HuH-7.5 (cell line): ENCODE measurements at places on chromosomes 13 and 19.

DNA sequence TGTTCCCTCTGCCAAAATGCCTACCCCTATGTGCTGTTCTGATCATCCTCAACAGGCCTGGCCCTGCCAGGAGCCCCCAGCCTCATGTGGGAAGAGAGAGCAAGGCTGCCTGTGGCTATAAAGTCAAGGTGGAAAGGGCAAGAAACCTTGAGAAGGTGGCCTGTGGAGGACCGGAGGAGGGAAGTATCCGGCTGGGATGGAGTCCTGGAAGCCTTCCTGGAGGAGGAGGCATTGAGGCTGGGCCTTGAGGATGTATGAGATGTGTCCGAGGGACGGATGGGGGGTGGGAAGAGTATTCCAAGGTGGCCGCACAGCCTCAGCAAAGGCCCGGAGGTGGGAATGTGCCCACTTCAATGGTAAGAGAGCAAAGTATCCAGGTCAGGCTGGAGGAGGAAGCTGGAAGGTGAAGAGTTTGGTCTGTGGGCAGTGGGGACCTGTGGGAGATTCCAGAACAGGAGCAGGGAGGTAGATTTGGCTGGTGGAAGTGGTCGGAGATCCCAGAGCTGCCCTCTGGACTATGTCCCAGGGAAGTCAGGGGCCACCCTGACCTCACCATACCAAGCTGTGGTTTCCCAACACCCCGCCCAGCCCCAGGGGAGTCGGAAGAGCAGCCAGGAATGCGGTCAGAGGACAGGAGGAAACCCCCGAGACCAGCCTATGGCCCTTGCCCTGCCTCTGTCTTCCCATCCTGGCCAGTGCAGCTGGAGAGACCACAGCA is 3.0 kb upstream of the PLIN4 start:
- peak; percentile 96 for DNase-seq

DNA sequence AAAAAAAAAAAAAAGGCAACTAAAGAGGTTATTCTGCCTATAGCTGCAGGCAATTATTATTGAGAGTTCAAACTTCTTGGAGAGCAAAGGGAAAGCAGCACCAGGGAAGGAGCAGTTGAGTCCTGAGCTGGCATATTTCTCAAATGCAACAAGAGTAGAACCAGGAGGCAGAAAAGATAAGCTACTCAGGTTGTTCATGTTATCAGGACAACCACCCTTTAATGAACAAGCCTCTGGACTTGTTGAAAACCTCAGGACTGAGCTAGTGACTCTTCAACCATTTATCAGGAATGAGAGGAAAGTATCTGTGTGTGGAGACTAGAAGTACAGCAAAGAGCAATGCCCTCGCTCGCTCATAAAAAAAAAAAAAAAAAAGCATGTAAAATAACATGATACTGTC is 183.0 kb downstream of the KCTD12 start:
- DNase-seq: no peak

GRCh38 chr19:4482721-4483364 is 10.7 kb downstream of the HDGFL2 start:
- DNase-seq: no peak

GRCh38 chr19:33376423-33376822 is 2.9 kb downstream of the CEBPG start:
- DNase-seq: no peak

GRCh38 chr19:3506384-3507340 is 551 bp downstream of the FZR1 start:
- no peak for DNase-seq

DNA sequence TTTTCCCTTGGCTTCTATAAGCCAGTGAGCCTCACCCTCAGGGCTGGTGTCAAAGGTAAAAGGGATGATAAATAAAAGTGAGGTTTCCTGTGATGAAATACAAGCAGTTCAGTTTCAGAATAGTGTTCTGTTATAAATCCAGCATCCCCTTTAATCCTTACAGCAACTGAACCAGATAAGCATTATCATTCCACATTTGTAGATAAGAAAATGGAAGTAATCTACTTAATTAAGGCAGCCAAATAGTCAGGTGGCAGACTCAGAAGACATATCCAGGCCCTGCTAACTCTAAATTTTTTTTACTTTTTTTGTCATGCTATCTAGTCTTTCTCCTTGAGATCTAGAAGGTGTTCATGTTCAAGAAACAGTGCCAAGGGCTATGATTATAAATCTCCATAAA is 99.4 kb upstream of the SOX21 start:
- DNase-seq: no peak

DNA sequence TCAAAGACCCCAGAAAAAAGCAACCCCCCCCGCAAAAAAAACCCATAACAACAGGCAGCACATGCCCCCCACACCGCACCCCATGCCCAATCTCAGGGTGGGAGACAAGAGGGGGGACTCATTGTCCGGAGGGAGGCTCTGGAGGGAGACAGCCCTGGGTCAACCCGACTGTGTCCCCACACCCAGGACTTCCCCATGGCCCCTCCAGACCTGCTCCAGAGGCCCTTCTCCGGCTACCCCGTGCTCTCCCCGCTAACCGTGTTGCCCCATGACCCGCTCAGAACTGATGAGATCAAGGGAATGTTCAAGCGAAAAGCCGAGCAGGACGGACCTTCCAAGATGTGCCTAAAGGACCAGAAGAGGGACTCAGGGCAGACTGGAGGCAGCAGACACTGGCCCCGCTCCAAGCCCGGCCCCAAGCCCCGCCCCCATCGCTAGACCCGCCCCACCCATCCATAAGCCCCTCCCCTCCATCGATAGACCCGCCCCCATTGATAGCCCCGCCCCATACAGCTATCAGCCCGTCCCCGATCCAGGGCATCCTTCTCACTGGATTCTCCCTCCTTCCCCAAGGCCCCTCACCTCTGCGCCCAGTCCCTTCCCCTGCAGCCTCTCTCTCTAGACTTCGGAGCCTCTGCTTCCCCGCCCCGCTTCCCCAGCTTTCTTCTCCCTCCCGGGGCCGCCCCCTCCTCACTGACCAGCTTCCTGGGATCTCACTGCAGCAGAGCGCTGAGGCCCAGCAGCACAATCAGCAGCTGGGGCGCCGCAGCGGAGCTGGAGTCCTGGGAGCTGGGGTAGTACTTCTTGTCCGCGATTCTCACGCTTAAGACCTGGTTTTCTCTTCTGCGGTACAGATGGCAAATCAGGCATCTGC is 2.2 kb downstream of the BST2 start:
- peak; percentile 16 for DNase-seq

- no peak for DNase-seq
These were observed 3.7 kb downstream of the COL4A2 start for GRCh38 chr13:110310541-110311442.

- DNase-seq: peak; percentile 17
These were observed 926 bp downstream of the ZNF587 start for GRCh38 chr19:57850553-57851017.

DNA sequence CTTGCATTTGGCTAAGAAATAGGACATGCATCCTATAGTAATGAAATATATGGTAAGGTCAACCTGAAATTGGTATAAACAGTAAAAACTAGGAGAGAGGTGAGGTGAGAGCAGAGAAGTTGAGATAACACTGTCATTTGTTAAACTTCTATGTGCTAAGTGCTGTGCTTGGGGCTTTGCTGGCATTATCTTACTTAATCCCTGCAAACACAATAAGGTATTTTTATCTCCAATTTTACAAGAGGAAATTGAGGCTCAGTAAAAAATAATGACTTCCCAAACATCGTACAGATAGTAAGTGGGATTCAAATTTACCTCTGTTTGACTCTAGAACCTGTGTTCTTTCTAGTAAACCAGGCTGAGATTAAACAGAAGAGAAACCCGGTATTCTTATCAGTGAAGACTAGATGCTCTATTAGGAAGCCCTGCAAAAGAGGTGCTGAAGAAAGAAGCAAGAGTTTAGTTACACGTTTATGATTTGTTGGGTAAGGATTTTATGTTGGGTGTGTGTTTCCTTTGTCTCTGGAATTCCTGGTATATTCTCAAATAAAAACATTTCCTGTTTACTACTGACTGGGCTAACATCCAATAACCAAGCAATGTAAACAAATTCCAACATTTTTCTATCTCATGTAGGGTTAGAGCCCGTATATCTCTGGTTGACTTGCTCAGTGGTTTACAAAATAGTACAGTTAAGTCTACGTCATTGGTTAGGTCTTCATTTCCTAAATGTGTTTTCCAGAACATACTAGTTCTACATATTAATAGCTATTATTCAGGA is 137.3 kb upstream of the FNDC3A start:
- no peak for DNase-seq

DNA sequence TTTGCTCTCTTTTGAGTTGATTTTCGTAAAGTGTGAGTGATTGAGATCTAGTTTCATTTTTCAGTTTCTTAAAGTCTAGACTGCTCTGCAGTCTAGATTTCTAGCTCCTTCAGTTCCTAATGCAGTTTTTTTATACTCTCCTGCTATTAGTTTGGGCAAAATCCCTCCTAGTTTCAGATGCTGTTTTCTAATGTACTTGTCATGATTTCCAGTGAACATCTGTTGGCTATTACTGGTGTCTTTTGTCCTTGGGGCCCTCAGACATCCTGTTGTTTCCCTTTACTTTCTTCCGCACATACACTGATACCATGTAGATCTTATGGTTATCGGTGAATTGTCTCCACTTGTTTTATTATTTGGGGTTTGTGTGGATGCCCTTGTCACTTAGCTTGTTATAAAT is 292.1 kb downstream of the TDRD3 start:
- no peak for DNase-seq

DNA sequence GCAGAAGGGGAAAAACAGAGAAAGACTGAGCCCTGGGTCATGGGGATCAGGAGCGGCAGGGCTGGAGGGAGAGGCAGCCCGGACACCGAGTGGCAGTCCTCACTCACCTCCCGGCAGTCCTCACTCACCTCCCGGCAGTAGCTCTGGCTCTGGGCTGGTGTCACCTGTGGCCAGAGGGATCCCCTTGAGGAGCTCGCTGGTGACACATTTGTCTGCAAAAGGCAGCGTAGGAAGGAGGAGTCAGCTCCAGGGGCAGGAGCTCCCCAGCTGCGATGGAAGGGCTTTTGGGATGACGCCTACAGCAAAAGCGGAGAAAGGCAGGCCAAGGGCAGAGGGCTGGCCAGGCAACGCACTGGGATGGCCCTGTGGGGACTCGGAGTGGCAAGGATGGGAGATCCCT is 739 bp downstream of the EIF3G start:
- no peak for DNase-seq

- no peak for DNase-seq
These were observed 64.5 kb downstream of the CEBPG start for GRCh38 chr19:33437821-33438671.

DNA sequence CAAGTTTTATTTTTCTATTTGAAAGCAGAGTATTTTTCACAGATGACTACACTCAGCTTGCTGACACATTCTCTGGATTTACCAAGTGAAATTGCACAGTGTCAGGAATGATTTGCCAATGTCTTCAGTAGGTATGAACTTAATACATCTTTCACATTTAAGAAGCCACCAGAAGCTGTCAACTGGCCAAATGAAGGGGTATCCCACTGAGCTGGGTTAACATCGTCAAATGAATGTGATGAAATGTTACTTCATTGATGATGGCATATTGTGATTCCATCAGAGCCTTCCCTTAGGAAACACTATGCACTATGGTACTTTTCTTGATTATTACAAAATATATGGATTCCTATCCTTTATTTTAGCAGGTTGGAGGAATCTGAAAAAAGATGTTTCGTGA is 592.3 kb downstream of the FGF9 start:
- no peak for DNase-seq

DNA sequence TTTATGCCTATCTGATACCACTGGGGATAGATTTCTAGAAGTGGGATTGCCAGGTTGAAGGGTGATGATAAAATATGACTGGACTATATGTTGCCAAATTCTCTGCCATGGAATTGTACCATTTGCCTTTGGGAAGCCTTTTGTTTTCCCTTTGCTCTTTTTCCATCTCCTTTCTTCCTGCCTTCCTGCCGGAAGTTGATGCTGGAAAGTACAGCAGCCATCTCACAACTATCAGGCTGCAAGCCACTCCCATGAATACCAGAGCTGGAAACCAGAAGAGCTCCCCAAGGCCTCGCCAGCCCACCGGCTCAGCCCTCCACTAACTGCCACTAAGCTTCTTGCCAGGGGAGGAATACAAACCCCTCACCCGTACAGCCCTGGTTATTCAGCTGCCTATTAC is 29.7 kb downstream of the ZIC5 start:
- no peak for DNase-seq

DNA sequence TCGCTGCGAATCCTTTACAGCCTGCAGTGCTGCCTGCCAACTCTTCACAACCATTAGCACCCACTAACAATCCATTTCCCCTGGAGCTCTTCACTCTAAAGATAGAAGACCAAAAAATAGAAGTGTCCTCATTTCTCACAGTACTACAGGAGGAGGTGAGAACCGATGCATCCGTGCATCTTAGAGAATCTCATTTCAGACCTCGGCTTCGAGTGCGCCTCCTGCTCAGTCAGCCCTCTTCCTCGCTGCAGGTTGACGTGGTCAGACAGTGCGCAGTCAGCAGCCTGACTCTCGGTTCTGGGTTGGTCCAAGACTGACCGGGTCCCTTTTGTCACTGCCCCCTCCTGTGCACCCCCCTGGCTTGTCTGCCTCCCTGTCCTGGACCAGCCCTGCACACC is 85.3 kb downstream of the RAB20 start:
- no peak for DNase-seq

DNA sequence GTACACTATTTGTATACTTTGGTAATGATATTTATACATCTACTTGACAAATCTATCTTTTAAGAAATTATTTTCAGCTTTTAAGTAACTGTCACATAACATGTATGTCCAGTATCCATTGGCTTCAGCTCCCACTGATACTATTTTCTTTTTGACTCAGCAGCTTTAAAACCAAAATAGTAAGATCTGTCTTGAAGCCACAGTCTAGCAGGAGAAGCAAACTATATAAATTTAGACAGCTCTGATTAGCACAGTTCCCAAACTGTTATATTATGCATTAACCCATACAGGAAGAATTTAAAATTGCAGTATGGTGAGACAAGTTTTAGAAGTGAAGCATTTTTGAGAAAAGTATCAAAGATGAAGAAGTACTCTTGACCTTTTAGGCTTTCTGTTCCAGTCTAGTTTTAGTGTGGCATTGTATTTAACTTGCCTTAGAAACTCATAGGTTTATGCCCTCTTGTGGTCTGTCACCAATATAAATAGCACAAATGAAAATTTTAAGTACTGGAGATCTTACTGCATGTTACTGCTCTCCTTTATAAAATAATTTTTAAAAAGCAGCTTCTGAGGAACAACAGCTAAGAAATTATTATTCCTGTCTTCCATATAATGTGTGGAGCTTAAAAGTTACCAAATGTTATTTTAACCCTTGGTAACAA is 24.7 kb downstream of the URI1 start:
- DNase-seq: no peak
